ENCODE measurements at places on chromosomes 2 and 18. TPM values are rescaled to one million over a fixed set of nuclear protein-coding genes. Genes with fewer than 3 reads are reported as not detected.

DNA sequence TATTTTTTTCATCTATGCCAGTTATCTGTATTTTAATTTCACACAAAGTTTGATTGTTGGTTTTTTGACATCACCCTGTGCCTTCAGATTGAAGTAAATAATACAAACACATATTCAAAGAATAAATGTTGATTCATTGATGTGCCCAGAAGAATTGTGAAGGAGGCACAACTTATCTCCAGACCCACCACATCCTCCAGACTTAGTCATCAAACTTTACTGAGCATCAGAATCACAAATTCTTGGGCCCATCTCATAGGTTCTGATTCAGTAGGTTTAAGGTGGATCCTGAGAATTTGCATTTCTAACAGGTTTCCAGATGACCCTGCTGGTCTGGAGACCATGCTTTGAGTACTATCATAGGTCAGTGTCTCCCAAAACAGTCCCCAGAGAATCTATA lies 82.8 kb upstream of the PIK3C3 start:
- DNase-seq = no peak

- DNase-seq = no peak
These were observed 104.4 kb upstream of the SERPINE2 start for GRCh38 chr2:224143526-224143925.

DNA sequence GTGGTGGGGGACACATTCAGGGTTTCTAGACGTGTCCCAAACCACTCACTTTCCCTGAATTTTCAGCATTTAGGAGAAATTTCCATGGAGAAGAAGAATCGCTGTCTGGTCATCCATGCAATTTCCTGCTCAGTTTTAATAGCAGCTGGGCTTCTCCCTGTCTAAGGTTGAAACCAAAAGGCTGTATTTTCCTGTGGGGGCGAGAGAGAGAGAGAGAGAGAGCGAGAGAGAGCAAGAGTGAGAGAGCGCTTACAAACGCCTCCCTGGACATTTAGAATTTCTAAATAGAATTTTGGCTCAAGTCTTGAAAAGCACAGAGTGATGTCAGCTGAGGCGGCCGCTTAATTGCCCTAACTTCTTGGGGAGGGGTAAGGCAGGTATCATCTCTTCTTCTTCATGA lies 110.8 kb downstream of the SETBP1 start:
- no peak for DNase-seq

The UGT1A3 gene
- 6.0 TPM for total RNA-seq

The SERPINB10 gene
- not detected for total RNA-seq

All from Calu3 (cell line).